ENCODE measurements at places on chromosomes 6 and 20.

GRCh38 chr6:118872726-118873125, 21.2 kb upstream of the ASF1A start:
- no peak for DNase-seq

DNA sequence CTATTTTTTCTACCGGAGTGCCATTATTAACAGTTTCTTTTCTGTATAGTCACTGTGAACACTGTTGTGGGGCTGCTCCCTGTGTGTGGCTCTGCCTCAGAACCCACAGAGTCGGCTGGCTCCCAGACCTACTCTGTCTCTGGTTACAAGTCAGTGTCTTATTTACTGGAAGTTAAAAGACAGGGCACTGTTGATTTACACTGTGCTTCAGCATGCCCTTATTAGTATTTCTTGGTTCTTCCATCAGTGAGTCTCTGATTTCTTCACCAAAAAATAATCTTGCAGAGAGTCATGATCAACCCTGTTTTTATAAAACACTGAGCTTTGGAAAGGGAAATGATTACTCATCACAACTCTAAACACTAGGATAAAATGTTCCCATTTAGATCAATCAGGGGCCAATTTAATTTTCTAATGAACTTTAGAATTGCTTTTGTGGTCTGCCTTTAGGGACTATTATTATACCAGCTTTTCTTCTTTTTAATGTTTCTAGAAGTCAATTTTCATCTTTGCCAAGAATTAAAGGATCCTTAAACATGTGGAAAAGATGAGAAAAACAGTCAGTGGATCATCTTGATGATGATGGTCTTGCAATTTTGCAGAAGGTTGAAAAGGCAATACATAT, 92.6 kb downstream of the UTRN start:
- DNase-seq, result no peak

DNA sequence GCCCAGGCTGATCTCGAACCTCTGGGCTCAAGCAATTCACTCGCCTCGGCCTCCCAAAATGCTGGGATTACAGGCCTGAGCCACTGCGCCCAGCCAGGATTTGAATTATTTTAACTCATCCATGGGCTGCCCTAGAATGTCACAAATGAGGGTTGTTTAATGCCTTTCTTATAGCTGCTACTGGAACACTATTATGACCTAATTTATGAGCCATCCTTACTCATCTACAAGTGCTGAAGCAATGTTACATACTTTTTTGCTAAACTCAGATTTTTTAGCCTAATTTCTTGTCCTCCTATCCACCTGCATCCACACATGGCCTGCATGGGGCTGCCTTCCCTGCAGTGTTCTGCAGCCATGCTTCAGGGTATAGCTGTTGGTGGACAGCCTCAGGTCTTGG, 59.9 kb downstream of the RTN4IP1 start:
- no peak for DNase-seq

DNA sequence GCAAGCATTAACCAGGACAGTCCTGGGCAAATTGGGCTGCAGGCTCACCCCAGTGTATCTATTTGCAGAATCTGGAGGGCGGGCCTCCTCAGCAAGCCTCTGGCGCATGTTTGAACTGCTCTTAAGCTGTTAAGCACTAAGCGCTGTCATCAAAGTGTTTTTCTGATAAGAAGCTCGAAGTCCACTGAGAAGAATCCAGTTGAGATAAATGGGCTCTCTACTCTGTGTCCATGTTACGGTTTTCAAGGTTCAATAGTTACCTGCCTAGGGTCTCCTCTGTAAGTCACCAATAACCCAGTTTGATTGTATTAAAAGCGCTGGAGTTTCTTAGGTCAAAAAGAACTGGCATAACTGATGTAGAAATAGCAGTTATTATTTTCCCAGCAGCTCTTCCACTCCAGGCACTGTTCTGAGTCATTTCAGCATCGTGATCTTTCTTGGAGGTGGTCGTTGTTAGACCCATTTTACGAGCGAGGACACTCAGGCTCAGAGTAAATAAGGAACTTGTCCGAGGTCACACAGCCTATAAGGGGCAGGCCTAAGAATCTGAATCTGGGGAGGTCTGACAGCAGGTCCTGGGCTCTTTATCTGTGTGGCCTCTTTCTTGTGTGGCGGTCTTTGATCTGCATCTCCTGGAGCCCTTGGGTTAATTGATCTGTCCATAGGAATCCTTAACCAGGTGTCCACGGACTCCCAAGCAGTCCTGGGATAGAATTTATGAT, 207.4 kb upstream of the ZNF217 start:
- DNase-seq, result no peak

DNA sequence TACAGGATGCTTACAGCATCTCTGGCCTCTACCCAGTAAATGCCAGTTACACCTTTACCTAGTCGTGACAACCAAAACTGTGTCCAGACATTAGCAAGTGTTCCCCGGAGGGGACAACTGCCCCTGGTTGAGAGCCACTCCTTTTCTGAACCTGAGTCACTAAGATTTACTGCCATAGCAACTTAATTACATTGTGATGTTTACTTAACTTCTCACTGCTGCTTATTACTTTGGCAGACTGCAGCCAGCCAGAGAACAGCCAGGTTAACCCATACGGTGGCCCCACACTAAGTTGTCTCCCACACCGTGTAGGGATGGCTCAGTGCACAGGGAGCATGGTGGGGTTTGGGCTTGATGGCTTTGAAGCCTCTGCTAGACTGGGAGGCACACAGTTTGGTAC, 204.7 kb upstream of the SULF2 start:
- no peak for DNase-seq

GRCh38 chr6:145076115-145076841, 659.0 kb downstream of the EPM2A start:
- no peak for DNase-seq

- DNase-seq, result no peak
Measured at GRCh38 chr6:45054610-45055009, 273.5 kb upstream of the RUNX2 start.

DNA sequence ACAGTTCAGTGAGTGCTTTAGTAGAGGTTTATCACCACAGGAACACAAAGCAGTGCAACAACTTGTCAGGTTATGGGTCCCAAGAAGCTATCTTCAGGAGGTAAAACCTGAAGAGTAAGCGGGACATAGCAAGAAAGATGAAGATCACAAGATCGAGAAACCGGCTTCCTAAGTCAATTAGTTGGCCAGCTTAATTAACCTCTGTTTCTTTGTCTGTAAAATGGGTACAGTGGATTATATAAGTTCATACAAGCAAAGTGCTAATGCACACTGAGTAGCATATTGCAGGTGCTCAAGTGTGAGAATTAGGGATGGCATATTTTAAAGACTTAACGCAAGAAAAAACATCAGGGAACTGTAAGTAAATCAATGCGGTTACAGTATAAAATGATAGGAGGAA, 12.5 kb downstream of the FBXO30 start:
- DNase-seq, result no peak

DNA sequence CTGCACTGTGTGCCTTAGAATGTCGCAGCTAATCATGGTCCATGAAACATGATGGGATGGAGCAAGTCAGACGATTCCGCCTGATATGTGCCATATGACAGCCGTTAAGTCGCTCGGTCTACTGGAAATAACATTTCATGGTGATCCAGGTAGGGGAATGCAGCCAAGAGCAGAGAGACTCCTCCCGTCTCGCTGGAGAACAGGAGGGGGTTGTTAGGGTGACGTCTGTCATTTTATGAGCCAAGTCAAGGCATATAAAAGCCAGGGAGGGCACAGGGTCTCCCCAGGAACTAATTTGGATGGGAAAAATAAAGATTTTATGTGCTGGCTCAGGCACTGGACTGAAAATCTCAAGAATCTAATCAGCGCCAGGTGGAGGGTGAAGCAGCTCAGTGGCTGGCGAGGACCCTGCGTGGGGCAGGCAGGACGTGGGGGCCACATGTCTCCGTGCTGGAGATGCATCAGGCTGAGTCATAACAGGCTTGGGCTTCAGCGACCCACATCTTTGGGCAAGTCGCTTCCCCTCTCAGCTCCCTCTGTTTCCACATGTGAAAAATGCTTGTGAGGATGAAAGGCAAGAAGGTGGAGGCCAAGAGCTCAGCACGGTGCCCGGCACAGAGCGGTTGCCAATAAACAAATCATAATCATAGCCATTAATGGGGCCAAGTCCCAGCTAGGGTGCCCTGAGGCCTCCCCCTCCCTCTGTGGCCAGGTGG, 234.6 kb downstream of the ANKRD60 start:
- DNase-seq, result no peak

- DNase-seq, result no peak
Measured at GRCh38 chr6:169250660-169251059, 3.0 kb downstream of the THBS2 start.

GRCh38 chr20:326645-327185, 1.4 kb downstream of the SOX12 start:
- no peak for DNase-seq

DNA sequence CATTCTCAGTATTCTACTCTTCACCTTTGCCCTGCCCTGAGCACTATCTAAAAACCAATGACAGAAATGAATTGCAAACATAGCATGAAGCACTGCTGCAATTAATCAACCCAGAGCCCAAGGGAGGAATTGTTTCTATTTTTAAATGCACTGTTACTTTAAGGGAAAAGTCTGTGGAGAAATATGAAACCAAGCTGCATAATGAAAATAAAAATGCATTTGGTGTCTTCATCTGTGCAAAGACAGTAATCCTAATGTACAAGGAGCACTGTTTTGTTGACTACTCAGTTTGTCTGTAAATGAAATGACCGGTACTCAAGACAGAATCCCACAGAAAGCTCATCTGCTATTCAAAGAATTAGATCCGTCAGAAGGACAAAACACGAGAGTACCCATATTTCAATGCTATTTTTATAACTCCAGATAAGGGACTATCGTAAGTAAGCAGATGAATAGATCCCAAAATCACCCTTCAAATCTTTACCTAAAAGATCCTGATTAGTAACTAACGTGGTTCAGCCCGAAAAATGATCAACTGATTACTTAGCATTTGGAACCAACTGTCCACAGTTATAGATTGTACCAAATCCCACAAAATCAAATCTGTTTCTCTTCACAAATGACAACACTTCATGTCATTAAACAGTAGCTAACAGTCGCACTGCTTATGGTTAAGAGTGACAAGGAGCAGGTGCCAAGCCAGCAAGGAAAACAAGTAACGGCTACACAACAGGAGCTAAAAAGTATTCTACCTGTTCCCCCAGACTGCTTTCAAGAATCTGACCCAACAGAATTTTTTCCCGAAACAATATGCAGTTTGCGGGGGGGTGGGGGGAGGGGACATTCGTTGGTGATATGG, 2.4 kb downstream of the KIF13A start:
- no peak for DNase-seq

DNA sequence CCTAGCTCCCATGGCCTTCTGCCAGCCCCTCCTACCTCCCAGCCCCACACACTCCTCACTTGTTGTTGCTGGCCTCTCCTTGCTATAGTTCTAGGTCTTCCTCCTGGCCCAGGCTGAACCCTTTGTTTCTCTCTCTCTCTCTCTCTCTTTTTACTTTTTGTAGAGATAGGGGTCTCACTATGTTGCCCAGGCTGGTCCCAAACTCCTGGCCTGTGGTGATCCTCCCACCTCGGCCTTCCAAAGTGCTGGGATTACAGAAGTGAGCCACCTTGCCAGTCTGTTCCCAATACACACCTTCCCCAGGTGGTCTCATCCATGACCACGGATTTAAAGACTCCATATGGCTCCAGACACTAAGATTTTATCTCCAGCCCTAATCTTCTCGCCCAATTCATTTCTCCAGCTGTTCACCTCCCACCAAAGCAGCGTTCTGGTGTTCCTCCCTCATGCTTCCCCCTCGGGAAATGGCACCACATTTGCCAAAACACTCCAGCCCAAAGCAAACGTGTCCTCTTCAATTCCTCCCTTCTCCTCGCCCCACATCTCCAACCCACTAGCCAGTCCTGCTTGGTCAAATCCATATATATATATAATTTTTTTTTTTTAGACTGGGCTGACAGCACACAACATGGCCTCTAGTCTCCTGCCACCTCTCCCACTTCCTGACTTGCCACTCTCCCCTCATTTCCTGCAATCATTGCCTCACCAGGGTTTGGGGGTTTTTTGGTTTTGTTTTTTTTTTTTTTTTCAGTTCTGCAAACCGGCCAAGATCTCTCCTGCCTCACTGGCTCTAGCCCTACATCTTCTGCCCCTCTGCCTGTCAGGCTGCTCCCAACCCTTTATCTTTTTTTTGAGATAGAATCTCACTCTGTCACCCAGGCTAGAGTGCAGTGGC, 104.4 kb downstream of the NCR2 start:
- no peak for DNase-seq

DNA sequence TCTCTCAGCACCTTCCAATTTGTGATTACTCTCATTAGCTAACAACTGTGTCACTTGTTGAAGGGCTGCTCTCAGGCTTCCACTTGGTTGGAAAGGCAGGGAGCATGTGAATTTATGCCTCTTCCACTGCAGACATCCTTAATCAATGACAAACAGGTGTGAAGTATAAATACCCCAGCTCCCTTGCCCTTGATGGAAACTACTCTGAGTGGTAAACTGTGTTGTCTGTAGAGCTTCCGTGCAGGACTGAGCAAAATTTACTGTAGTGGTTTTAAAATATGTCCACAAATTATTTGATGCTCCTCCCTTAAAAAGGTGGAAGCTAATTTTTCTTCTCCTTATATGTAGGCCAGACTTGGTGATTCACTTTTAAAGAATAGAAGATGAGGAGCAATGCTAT, 253.0 kb upstream of the TBX18 start:
- no peak for DNase-seq

- DNase-seq, result no peak
Measured at GRCh38 chr6:51908243-51908642, 179.2 kb downstream of the PKHD1 start.

GRCh38 chr6:131379948-131380347, 193.1 kb upstream of the ARG1 start:
- DNase-seq, result no peak

GRCh38 chr20:23569570-23569969, 1.3 kb upstream of the CST9L start:
- no peak for DNase-seq

GRCh38 chr6:12068899-12069557, 56.9 kb downstream of the HIVEP1 start:
- no peak for DNase-seq

GRCh38 chr20:40949346-40949745, 79.3 kb upstream of the TOP1 start:
- no peak for DNase-seq

DNA sequence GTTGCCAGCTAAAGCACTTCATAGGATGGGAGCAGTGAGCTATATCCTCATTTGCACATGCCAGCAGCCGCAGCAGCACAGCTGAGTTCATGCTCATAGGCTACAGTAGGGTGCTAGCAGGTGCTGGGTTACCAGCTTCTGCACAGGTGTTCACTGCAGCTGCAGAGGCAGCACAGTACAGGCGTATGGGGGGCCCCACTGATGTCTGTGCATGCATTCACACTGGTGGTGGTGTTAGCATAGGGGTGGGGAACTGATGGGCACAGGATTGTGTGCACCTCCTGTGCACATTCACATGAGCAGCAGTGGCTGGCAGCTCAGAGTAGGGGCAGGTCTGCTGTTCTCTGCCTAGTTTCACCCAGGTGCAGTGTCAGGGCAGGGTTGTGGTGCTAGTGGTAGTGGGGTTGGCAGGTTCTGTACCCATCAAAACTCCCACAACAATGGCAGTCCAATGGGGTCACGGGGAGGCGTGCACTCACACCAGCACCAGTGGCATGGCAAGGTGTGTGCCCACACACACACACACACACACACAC, 58.9 kb upstream of the IRAK1BP1 start:
- DNase-seq, result no peak

- DNase-seq, result no peak
Measured at GRCh38 chr20:45087814-45088213, 13.1 kb downstream of the KCNS1 start.

All from cortex of kidney (tissue), 1 donor.